ENCODE measurements at places on chromosomes 2 and 18.

DNA sequence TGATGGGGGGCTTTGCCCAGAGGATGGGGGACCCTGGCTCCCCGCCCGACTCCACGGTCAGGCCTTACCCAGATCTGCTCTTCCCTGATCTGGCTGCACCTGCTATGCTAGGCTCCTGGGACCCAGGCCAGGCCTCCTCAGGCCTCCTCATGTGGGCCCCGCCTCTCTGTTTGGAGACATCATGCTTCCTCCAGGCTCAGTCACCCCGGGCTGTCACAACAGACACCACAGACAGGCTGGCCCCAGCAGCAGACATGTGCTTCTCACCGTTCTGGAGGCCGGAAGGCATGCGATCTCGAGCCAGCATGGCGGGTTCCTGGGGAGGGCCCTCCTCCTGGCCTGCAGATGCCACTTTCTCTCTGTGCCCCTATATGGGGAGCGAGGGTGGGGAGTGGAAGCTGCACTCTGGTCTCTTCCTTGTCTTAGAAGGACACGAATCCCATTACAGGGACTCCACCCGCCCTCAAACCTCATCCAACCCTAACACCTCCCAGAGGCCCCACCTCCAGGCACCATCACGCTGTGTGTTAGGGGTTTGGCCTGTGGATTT is 10.8 kb upstream of the NEU4 start:
- DNase-seq, result no peak

DNA sequence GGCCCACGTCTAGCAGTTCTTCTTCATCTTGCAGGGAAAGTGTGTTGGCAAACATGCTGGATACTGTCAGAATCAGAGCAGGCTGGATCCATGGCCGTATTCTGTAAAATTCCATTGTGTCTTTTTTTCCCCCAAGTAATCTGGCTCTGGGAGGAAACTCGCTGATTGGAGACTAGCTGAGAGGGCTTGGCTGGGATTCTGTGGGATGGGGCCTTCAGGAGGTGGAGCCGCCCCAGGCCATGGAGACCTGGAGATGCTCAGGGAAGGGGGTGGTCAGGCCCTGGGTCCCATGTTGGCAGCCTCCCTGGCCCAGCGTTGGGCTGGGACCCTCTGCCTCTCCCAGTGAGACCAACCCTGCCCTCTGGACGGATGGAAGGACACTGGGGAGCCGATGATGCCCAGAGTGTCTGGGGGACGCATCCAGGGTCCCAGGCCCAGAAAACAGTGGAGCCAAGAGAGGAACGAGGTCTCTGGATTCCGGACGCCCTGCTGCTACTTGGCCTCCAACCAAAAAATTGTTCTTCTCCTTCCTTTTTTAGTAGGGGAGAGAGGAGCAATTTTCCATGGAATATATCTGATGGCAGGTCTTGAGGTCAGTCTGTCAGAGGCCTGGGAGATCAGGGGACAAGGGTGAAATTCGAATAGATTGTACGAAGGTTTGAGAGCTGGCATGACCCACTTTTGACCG is 114.5 kb downstream of the AGAP1 start:
- DNase-seq, result no peak

GRCh38 chr2:52181080-52181479 is 1149.1 kb upstream of the NRXN1 start:
- no peak for DNase-seq

DNA sequence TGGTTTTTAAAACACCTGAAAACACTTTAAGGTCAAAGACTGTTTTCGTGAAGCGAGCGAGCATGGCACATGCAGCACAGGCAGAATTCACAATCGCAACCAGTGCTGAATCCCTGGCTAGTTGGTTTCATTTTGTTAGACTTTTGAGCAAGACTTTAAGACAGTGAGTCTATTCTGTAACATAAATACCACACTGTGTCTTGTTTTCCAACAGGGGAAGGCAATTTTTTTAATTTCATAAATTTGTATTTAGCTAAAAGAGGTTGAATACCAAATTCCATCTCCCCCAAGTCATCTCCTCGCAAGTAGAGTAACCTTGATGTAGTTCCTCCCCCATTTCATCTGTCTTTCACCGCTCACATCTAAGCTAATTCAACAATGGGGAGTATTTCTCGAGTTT is 1.4 kb downstream of the CERKL start:
- no peak for DNase-seq

DNA sequence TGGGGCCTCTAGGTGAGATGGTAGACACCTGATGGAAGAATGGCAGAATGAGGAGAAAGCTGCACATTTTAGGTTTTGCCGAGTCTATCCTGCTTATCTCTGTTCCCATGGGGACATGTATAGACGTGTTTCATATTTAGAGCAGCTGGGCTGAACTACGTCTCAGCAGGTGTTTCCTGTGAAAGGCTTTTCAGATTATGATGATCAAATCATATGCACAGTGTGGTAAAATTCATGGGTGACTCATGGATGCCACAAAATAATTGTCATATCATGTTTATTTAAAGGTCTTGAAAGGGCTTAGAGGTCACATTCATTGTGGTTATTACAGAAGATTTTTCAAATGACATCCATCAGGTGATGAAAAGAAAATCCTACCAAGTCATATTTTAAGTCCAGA is 90.5 kb downstream of the ICOS start:
- DNase-seq, result no peak

- no peak for DNase-seq
These were observed 43.3 kb upstream of the AAK1 start for GRCh38 chr2:69686813-69687212.

DNA sequence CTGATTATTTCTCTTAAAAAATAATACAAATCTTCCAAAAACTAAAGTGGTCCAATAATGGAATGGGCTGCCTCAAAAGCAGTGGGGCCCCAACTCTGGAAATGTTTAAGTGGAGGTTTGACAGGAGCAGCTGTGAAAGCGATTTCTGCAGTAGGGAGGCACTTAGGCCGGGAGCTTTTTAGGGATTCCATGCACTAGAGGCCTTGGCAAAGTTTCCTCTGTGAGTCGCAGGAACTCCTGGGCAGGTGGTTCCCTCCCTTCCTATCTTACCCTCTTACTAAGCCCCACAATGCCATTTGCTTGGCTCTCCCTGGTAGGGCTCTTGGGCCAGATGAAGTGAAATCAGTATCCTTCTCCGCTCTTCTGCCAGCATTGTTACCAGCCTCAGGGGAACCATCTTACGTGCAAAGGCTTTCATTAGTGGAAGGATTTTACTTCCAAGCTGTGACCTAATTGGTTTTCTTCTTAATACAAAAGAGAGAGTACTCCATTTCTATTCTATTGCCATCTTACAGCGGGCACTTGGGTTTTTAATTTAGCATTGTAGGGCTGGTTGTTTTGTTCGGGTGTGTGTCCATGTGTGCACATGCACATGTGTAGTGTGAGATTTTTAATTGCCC is 34.3 kb upstream of the C18orf32 start:
- no peak for DNase-seq

Measured in AG09319 (cell line).